ENCODE measurements at places on chromosomes 5 and 9.

DNA sequence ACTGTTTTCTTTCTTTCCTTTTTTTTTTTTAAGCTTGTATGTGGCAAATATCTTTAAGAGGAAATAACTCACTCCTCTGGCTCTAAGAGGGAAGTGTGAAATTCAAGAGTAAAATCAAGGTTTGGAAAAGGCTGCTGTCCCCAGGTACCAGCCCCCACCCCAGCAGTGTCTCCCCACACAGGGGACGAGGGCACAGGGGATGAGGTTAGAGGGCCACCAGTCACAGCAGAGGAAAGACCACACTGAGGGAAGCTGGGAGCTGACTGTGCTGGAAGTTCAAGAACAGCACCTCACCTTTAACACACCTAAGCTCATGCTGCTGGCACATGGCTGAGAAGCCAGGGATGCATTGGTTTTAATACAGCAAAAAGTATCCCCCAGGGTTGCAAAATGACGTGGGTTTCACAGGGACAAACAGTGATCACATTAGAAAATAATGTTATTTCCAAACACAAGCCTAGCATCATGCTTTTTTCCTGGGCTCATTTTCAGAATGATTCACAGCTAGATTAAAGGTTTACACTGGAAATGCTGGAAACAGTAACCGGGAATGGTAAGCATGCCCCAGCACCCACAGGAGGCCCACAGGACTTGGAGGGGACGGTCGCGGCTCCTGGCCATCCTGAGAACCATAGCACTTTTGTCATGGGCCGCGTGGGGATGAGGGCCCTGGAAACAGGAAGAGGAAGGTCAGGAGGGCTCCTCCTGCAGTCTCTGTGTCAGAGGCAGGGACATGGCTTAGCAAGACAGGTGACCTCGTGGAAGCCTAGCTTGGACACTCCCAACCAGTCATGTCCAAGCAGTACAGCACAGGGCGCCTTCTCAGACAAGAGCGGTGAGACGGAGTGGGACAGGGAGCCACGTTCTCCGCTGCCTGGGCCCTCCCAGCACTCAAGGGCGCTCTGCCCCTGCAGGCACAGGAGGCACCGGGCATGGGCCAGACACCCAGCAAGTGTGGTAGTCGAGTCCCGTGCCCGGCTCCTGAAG, 6.9 kb downstream of the LPCAT1 start:
- DNase-seq = no peak

GRCh38 chr5:85108471-85108870, 723.8 kb upstream of the EDIL3 start:
- DNase-seq = no peak

DNA sequence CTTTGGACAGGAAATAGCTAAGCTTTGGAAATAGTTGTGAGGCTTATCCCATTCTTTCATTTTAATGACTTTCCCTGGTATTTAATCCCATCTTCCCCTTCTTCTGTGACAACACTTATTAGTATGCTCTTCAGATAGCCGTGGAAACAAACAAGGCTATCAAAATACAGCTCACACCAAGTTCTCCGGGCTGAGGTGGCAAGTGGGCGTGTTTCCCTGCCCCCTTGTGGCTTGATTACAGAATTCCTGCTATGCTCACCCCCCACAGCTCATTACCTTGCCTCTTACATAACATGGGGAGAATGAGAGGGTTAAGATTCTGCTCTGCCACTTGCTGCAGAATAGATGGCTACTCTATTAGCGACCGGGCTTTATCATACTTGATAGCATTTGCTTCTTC, 437.1 kb upstream of the TLE4 start:
- no peak for DNase-seq

DNA sequence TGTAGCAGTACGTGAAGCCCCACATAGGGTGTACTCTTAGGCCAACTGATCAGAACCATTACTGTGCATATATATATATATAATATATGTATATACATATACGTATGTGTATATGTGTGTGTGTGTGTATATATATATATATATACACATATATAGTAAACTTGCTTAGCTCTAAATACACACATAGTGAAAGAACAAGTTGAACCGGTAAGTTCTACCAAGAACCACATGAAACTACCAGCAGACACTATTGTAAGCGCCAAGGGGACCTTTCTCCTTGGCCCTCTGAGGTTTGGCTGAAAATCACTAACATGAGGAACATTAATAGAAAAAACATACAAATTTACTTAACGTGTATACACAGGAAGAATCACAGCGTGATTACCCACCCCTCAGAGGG, 1.8 kb upstream of the TARS1 start:
- no peak for DNase-seq

DNA sequence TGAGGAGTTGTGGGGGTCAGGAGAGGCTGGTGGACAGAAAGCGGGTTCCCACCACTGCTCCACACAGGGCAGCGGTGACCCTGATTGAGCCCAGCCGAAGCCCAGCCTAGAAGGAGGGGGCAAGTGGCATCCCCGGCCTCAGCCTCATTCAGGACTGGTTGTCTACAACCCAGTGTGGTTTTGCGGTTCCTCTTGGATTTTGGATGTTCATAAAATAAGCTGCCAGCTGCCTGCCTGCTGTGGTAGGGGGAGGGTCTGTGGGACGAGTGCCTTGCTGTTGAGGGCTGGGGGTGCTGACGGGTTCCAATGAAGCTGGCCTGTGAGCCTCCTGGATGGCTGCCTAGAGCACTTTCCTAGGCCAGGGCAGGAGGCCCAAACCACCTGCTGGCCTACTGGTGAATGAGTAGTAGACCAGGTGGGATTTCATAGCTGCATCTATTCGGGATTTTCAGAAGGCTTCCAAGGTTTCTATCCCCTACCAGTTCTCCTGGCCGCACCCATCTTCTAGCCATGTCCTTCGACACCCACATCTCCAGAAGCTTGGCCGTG, 102.4 kb downstream of the NDFIP1 start:
- no peak for DNase-seq

DNA sequence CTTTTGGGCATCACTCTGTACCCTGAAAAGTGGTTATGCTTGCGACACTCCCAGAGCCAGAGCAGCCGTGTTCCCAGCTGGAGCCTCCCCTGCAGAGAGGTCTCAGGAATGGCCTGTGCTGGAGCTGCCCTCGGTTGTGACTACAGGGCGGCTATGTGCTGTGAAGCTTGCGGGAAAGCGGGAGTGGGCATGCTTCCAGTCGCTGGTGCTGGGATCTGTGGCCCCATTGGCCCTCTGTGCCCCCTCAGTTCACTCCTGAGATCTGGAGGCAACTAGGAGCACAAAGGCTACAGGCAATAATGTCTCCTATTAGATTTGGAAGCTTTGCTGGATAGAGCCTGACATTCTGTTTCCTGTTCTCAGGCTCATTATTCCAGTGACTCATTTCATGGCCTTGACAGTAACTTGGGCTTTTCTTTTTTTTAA, 56.9 kb downstream of the GPR107 start:
- no peak for DNase-seq

- no peak for DNase-seq
Measured at GRCh38 chr5:111679611-111680010, 77.4 kb downstream of the NREP start.

DNA sequence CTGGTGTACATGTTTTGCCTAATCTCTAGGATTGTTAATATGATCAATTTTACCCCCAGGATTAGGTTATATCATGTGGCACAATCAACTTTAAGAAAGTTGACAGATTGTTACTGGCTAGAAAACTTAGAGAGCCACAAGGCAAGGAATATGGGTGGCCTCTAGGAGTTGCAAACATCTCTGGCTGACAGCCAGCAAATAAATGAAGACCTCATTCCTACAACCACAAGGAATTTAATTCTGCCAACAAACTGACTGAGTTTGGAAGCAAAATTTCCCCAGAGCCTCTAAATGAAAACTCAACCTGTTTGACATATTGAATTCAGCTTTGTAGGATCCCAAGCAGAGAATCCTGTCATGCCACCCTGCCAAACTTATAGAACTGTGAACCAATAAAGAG, 196.4 kb upstream of the PTGER4 start:
- DNase-seq = no peak

- DNase-seq = no peak
Measured at GRCh38 chr9:112233769-112234168, 58.7 kb upstream of the SUSD1 start.

DNA sequence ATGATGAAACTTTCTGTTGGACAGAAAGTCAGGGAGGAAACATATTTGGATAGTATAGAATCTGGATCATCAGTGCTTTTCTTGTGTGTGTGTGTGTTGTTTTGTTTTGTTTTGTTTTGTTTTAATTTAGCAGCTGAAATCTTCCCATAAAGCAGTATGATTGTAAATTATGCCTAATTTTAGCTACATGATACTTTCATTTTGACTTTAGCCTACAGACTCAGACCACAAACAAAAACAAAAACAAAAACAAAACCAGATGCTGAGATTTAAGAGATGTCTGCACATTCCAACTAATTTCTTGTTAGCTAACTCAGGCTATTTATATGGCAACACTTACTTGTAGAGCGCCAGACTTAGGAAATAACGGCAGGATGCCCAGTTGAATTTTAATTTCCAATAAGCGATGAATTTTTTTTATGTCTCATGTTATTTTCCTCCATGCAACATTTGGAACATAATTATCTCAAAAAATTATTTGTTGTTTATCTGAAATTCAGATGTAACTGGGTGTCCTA, 119.5 kb upstream of the TRPC7 start:
- no peak for DNase-seq

DNA sequence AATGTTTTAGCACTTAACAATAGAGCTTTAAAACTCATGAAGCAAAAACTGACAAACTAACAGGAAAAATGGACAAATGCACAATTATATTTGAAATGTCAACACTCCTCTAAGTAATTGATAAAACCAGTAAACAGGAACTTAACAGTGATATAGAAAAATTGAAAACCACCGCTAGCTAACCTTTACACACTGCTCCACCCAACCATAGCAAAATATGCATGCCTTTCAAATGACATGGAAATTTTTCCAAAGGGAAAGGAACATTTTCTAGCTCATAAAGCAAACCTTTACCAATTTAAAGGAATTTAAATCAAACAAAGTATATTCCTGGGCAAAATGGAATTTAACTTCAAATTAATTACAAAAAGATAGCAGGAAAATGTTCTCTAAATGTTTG, 109.2 kb downstream of the ADAMTS19 start:
- no peak for DNase-seq

- DNase-seq = no peak
Measured at GRCh38 chr9:98080326-98080725, 23.8 kb downstream of the NANS start.

GRCh38 chr5:35854248-35854647, 2.4 kb upstream of the IL7R start:
- DNase-seq = no peak

DNA sequence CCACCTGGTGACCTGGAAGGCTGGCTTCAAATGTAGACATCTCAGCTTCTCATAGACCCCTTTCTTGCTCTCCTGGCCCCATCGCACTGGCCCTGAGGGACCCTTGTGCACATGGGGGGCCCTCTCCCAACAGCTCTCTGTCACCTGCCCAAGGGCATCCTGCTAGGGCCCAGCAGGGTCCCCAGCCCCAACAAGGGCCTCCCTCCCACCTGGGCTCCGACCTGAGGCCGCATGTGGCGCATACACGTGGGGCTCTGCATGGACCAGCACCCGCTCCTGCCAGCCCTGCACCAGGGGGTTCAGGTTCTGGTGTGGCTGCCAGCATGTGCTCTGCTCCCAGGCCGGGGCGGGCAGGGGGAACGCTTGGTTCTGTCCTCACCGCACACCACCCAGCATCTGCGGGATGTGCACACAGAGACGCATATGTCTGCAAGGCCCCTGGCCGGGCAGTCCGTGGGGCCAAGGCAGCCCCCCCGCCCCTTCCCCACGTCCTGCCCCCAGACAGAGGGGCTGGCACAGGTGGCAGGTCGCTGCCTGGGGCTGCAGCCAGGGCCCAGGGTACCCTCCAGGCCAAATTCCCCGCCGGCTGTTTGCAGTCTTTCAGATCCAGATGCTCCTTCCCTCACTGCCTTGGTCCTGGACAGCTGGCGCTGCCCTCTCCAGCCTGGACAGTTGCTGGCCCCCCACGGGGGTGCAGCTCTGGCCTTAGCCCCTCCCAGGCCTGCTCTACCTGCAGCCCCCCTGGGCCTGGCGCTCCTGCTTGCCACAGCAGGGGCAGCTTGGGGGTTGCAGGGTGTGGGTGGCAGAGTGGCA, 17.9 kb upstream of the NRARP start:
- DNase-seq = no peak

- DNase-seq = no peak
Measured at GRCh38 chr5:117973785-117974184, 1014.6 kb downstream of the DTWD2 start.

GRCh38 chr9:125405938-125406809, 144.5 kb downstream of the GAPVD1 start:
- no peak for DNase-seq

DNA sequence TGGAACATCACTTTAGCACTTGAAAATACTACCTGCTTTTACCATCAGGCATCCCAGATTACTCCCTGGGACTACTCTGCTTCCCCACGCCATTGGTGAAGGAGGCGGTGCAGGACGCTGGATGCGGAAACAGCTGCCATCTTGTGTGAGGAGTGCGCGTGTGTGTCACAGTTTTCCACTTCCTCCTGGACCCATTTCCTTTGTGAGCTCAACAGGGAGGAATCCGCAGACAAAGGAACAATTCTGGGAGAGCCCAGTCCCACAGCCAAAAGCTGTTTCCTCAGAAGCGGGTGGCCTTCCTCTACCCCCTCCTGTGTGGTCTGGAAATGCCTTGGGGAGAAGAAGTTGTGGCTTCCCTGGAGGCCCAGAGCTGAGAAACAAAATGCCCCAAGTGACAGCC, 16.8 kb downstream of the AFAP1L1 start:
- no peak for DNase-seq

DNA sequence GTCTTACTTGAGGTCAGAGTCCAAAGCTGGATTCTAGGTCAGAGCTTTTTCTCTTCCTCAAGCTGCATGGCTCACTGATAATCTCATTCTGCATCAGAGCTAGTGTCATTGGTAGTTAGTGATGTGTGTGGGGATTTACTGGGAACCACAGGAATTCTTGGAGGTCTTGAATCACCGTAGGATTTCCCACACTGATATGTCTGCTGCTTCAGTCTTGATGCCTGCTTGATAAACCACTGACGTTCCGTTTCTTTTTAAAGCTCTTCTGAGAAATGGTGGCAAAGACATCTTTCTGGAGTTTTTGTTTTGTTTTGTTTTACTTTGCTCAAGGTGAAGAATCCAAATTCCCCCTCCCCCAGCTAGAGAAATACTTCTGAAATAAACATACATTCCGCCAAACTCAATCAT, 1.2 kb upstream of the GARIN3 start:
- no peak for DNase-seq

All from stimulated activated CD4-positive, alpha-beta T cell treated with anti-CD3 and anti-CD28 coated beads, Interleukin-12 subunit alpha, Interleukin-12 subunit beta, amount 100 ng/mL, for 4 hours (primary cell).